ENCODE measurements at places on chromosomes 16 and 17. TPM values are rescaled to one million over a fixed set of nuclear protein-coding genes. Genes with fewer than 3 reads are reported as not detected.

- no peak for DNase-seq
Observed at GRCh38 chr16:75074920-75075687, 41.5 kb downstream of the LDHD start.

GRCh38 chr17:78535273-78536197 lies 41.7 kb downstream of the DNAH17 start:
- peak; percentile 79 for DNase-seq

DNA sequence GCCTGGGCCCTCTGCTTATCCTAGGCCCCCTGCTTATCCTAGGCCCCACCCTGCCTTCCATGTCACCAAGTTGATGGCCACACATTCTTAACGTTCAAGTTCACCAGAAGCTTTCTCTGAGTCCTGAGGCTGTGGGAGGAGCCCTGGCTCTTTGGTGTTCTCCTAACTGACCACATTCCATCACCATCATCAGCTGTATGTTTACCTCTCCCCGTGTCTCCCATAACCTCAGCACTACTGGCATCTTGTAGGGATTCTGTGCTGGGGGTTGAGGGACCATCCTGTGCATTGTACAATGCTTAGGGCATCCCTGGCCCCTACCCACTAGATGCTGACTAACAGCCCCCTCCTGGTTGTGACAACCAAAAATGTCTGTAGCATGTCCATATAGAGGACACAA lies 99.3 kb downstream of the NDE1 start:
- DNase-seq = no peak

DNA sequence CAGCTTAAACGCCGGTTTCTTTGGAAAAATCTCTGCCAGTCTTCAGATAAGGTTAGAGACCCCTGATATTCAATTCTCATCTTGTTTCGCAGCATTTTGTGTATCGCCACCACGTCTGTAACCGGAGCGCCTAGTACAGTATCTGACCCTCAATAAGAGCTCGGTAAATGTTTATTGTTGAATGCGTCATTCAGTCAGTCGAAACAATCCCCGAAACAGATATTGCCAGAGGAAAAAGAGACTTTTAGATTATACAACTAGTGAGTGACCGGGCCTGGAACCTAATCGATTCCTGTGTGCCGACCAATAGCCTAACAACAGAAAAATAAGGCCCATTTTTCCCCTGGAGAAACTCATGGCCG lies 626 bp downstream of the PELP1 start:
- peak; percentile 79 for DNase-seq

DNA sequence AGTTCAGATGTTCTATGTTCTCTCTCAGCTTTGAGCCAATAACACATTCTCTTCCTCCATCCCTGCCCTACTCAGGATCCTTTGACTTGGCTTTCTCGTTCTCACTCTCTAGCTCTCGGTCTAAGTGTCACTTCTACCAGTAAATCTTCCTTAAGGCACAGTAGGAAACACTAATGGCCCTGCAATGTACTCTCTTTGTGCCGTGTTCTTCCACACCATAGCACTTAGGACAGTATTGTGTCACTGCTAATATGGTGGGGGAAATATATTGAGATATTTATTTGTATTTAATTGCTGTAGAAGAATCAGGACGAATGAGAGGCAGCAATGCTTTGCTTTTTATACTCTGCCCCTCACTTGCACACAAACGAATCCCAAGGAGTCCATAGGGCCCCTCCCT lies 493.1 kb downstream of the SHISA9 start:
- DNase-seq = no peak

GRCh38 chr16:68920349-68920748 lies 77.0 kb downstream of the TANGO6 start:
- no peak for DNase-seq

- peak; percentile 97 for DNase-seq
Observed at GRCh38 chr17:19004421-19005136, at the start of gene FAM83G. Gene FAM83G (minus strand): TSS chr17:19004764. CDS start chr17:19004041, 723 bp downstream.

DNA sequence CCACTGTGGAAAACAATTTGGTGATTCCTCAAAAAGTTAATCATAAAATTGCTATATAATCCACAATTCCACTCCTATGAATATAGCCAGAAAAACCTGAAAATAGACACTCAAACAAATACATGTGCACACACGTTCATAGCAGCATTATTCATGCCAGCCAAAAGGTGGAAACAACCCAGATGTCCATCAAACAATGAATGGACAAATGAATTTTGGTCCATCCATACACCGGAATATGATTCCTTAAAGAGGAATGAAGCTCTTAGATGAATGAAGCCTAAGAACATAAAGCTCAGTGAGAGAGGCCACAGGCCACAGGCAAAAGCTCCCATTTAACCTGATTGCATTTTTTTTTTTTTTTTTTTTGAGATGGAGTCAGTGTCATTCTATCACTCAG lies 114.6 kb upstream of the TNRC6C start:
- DNase-seq = peak; percentile 46

- peak; percentile 29 for DNase-seq
Observed at GRCh38 chr16:87816507-87817100, 50.8 kb upstream of the KLHDC4 start.

- peak; percentile 90 for DNase-seq
Observed at GRCh38 chr16:24729951-24730815, 732 bp downstream of the TNRC6A start.

DNA sequence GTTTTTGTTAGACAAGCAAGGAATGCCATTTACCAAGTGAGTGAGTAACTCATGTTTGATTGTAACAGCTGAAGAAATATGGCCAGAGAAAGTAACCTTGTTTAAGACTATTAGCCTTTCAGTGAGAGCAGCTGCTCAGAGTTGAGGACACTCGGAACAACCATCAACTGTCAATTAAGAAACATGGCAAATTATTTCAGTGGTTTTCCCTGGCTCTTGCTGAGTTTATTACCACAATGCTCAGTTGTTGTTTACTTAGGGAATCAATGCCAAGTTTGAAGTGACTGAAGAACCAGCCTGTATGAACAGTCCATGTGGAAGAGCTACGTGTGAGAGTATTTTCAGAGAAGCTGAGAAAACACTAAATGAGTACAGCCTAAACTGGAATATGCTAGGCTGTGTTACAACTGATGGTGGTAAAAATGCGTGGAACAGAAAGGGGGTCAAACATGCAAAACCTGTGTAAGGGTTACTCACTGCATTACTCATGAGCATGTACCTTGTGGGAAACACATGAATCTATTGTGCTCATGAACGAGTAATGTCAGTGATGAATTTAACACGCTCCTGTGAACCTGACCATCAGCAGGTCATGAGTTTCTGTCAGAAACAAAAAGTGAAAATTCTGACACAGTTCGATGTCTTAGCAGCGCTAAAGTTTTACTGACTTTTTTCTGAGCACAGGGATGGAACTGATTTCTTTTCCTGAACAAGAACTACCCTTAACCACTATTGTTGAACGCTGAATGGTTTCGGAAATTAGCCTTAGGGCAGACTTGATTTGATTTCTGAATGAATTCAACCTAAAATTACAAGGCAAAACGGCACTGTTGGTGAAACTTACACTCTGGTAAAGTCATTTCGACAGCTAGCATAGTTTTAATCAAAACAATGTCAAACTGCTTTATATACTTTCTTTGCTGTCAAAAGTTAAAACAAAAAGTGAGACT lies 33.5 kb downstream of the GNA13 start:
- peak; percentile 86 for DNase-seq

DNA sequence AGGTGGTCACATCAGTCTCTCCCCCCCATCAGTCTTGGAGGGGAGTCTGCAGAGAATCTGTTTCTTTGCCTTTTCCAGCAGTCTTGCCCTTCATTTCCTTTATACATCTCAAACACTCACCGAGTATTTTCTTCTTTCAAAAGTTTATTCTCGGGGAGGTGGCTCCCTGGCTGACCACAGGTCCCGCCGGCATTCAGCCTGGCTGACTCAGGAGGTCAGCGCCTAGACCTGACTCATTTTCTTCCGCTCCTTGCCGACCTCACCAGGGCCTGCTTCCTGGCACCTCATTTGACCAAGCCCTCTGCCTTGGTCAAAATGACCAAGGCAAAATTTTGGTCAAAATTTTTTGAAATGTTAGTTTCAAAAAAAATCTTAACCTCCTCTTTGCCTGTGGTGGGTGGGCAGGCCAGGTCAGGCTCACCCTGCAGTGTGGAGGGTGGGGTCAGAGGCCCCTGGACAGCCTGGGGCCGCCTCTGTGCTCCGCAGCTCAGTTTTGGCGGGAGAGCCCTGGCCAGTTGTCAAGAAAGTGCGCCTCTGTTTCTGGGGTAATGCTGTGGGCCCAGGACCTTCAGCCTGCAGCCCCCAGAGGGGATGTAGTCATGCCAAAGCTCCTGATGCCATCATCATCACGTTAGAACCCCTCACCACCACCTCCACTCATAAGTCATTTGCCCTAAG lies 165.6 kb downstream of the SPECC1 start:
- DNase-seq = peak; percentile 71

DNA sequence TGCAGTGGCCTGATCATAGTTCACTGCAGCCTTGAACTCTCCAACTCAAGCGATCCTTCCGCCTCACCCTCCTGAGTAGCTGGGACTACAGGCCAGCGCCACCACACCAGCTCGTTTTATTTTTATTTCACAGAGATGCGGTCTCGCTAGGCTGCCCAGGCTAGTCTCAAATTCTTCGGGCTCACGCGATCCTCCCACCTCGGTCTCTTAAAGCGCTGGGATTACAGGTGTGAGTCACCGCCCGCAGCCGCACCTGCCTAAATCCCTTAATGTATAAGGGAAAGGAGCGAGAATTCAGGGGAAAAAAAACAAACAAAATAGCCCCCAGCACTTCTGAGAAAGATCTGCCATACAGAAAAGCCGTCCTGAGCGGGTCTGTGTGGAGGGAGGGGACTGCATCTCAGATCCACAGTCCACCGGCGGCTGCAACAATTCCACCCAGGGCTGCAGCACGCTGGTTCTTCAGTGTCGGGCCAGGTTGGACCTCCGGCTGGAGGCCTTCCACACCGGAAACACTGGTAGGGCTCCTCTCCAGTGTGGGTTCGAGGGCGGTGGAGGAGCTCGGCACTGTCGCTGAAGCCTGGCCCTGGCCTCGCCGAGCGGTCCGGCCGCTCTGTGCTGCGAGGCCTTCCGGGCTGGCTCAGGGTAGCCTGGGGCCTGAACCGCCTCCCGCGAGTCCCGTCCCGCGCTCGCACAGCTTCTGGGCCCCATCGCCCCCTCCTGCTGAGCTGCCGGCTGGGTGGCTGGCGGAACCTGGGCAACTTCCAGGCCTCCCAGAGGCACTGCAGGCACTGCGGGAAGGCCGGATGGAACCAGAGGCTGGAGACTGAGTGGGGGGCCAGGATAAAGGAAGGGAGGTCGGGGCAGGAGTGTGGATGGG lies 7.0 kb downstream of the ZNF843 start:
- DNase-seq = no peak

Gene ABCC6
- total RNA-seq = under 0.01 TPM

Gene CCL13
- total RNA-seq = not detected

Gene RHBDL1
- total RNA-seq = 0.88 TPM

Gene FOXC2
- 2.2 TPM for total RNA-seq

Gene CCL16
- total RNA-seq = not detected

Gene COX6A2
- not detected for total RNA-seq

Gene KRTAP4-7
- under 0.01 TPM for total RNA-seq

Gene DDX28
- 12.4 TPM for total RNA-seq
